ENCODE measurements at places on chromosomes 6 and 20.

DNA sequence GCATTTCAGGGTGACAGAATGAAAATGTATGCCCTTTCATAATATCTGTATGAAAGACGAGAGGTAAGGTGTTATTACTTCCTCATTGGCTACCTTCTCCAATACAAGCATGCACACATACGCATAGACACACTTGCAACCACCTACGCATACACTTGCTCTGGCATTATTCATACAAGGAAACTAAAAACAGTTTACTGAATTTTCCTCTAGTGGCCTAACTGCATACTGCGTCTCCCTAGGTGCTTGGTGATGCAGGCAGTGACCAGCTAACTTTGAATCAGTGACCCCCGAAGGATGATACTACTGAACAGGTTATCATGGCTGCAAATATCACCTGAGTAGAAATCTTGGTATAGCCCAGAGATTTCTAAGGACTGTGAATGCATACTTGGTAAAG lies 593.1 kb downstream of the PKHD1 start:
- no peak for DNase-seq

DNA sequence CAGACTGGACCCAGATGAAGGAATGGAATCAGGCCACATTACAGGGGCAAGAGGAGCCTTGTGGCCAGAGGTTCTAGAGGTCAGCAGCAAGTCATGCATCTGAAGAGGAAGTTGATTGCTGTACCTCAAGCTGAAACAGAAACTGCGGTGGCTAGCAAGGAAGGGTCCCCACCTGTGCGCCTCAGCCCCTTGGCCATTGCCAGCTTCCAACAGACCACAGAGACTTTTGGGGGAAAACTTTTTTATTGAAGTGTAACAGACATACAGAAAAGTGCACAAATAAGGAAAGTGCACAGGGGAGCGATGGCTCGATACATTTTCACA lies 26.8 kb upstream of the SLC9A8 start:
- DNase-seq = no peak

DNA sequence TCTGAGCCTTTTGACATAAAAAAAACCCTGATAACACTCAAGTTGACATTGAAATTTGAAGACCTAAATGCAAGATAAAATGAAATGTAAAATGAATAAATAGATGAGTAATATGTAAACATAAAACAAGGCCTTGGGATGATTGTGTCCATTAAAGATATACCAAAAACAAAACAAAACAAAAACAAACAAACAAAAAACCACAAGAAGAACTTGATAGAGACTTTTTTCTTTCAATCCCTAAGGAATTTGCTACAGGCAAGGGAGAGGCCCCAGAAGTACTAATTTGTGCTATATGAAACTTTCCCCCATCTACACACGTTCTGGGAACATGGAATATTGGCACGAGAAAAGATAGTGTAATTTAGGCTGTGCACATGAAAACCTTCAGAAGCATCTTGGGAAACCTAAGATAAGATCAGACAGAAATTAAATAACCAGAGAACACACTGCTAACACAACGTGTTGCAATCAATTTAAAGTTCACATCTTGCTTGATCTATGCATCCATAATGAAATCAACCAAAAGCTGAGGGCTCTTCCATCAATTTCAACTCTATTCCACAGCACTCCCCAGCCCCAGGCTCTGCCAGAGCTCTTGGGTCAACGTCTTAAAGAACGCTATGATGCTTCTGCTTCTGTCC lies 201.1 kb upstream of the RREB1 start:
- no peak for DNase-seq

DNA sequence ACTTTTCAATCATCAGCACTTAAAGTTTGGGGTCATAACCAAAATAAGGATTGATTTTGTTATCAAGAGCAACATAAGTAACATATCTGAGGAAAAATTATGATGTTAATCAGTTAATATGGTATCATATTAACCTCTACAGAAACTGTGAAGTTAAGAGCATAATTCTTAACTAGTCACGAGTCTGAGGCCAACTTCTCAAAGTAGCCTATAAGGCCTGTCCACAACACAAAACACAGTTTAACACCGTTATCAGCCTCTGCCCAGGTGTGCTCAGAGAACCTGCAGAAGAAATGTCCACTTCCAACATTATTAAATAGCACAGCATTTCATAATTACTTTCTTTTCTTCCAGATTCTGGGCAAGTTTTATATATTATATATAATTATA lies 1.1 kb downstream of the STX7 start:
- DNase-seq = no peak

GRCh38 chr6:5946181-5946580 lies 60.5 kb downstream of the NRN1 start:
- DNase-seq = no peak

- no peak for DNase-seq
Observed at GRCh38 chr6:22917344-22917743, 348.0 kb downstream of the HDGFL1 start.

DNA sequence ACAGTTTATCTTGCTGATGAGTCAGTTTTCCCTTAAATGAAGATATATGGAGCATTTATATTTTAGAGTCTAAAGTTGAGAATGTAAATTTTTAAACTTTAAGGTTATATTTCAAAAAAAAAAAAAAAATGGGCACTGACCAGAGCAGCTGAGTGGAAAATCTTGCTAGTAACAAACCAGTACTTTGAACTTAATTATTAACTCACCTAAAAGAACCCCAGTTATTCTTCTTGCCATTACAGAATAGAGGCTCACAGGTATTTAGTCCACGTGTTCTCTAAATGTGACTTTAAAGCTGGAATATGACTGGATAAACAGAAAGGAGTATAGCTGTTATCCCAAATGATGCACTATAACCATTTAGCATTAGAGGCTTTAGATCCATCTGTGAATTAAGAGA lies 178.4 kb downstream of the COL9A1 start:
- DNase-seq = no peak
